Stimulated activated CD8-positive, alpha-beta memory T cell treated with anti-CD3 and anti-CD28 coated beads, Interleukin-7, amount 100 ng/mL, for 1 hour (primary cell): ENCODE measurements at places on chromosomes 2 and 18.

- DNase-seq, result no peak
Observed at GRCh38 chr2:83594241-83595120, 864.6 kb downstream of the SUCLG1 start.

DNA sequence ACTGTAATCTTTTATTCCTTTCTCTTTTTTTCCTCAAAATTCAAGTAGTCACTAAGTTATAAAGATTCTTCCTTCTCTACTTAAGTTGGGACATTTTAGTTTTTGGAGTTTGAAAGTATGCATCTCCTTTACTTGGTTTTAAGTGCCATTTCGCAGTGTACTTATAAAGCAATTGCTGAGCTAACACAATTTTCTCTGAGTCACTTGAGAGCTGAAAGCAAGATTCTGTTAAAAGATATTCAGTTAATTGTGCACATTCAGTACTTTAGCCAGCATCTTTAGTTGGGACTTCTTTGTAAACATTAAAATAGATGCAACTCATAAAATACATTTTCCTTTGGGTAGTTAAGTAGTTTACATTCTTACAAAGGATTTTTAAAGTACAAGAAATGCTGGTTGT lies 136.0 kb downstream of the GFPT1 start:
- no peak for DNase-seq

- no peak for DNase-seq
Observed at GRCh38 chr2:41768310-41768709, 279.5 kb upstream of the PKDCC start.

GRCh38 chr18:37435996-37436395 lies 129.6 kb downstream of the CELF4 start:
- no peak for DNase-seq

DNA sequence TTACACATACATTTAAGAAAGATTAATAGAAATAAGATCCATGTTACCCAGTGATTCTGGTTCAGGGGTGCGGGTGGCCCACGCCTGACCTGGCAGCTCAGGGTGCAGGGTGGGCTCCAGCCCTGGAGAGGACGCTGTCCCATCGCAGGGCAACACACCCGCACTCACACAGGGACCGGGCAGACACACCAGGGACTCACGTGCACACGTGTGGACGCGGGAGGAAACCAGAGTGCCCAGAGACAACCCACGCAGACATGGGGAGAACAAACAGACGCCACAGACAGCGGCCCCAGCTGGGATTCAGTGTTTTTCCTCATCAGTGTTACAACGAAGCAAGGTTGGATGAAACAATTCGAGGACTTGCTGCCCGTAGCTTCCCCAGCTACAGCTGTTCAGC lies 8.4 kb upstream of the ALLC start:
- DNase-seq, result no peak

GRCh38 chr2:236679884-236680860 lies 110.5 kb downstream of the ACKR3 start:
- DNase-seq, result no peak

DNA sequence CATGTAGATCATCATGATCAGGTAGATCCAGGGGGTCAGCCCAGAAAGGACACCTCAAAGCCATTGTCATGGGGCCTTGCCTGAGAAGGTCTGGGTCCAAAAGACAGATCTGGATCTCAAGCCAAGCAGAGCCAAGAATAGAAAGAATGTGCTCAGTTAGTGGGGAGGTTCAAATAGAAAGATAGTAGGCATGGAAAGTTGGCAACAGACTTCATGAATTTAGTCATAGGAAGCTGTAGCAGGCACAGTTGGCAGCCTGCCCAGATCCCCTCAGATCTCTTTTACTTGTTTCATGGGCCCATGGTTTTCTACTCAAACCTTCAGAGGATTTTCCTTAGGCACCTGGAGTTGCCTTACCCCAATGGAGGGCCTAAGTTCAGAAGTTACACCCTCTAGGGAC lies 767.0 kb downstream of the SLC4A3 start:
- DNase-seq, result no peak

DNA sequence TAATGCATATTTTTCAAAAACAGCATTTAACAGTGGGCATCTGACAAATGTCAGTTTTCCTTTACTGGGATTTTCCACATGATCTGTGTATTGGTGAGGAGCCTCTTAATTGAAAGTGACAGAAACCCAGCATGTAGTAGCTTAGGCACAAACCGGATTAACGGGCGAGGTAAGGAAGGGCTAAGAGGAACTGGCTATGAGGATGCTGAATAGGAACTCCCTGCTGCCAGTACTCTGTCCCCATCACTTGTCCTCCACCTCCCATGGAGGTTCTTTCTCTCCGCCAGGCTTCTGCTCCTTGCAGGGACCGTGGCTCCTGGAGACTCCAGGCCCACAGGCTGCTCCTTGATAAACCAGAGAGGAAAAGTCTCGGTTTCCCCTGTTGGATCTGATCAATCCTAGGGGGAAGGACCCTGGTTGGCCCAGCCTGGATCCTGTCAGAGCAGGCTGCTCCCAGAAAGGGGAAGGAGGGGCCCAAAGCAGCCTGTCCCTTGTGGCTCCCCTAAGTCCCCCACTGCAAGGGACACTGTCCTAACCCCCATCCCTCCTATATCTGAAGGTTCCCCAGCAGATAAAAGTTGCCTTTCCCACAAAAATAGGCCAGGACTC lies 10.3 kb downstream of the TEX44 start:
- DNase-seq, result no peak

GRCh38 chr18:75377258-75377657 lies 50.2 kb downstream of the SMIM21 start:
- no peak for DNase-seq

GRCh38 chr2:439077-439476 lies 151.2 kb upstream of the ALKAL2 start:
- no peak for DNase-seq

- no peak for DNase-seq
Observed at GRCh38 chr18:6781142-6781714, 51.7 kb downstream of the ARHGAP28 start.

DNA sequence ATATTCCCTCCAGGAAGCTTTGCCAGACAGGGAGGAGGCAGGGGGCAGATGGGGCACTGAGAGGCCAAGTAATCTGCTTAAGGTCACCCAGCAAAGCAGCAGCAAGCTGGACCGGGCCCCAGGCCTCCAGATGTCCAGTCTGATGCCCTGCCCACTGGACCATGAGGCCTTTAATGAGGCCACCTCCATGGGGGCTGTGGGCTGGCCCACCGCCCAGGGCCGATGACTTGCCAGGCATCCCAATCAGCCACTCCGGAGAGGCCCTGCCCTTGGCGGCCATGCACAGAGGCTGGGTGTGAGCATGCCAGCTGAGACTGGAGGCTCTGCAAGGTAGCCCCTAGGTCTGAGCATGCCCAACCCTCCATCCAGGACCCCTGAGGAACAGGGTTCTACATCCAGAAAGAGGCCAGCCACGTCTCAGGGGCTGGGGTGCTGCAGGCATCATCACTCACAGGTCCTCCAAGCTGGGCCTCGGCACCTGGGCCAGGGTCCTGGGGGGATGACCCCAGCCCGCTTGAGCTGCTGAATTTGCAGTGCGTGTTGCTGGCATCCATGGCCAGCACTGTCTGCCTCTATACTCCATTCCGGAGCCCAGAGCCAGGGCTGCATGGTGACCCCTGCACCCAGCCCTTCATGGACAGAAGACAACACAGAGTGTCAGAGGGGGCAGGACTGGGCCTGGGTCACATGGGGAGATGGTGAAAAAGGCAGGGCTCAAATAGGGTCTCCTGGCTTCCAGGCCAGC lies 164.2 kb downstream of the INHBB start:
- DNase-seq, result no peak

GRCh38 chr2:49306925-49307324 lies 152.6 kb upstream of the FSHR start:
- no peak for DNase-seq

GRCh38 chr2:43100362-43100882 lies 126.0 kb downstream of the ZFP36L2 start:
- DNase-seq, result no peak

DNA sequence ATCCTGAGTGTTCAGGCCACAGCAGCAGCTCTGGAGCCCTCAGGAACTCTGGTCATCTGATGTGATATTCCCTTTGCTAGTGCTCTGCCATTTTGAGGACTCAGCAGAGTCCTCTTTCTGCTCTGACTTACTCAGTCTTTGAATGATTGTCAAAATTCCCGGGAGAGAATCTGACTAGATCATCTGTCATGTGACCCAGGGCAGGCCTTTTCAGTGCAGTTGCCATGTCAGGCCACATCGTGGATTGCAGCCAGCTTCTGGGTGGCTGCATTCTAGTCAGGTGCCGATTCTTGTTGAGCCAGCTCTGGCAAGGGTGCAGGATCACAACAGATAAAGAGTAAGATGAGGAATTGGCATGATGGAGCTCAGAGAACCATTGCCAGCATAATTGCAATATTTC lies 795.6 kb downstream of the CPS1 start:
- no peak for DNase-seq

GRCh38 chr2:160282063-160282580 lies 82.0 kb upstream of the ITGB6 start:
- DNase-seq, result no peak

DNA sequence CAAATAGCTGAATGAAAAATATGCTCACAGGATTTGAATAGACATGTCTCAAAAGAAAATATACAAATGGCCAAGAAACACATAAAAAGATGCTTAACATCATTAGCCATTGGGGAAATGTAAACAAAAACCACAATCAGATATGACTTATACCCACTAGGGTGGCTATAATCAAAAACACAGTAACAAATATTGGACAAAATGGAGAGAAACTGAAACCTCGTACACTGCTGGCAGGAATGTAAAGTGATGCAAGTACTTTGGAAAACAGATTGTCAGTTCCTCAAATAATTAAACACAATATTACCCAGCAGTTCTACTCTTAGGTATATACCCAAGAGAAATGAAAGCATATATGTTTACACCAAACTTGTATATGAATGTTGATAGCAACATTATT lies 213.0 kb downstream of the PHLPP1 start:
- no peak for DNase-seq

- no peak for DNase-seq
Observed at GRCh38 chr2:216430811-216431530, 18.7 kb downstream of the SMARCAL1 start.

DNA sequence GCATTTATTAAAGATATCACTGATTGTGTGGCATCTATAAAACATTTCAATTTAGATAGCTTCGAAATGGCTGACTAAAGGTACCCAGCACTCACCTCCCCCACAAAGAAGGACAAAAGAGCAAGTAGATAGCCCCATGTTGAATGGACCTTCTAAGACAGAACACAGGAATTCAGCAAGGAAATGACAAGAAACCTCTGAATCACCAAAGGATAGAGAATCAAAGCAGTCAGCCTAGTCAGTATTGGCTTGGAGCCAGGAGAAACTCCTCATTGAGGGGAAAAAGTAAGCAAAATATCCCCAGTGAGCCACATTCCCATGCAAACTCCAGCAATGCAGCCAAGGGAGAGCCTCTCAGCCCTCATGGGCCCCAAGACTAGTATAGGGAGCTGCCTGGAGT lies 113.7 kb downstream of the BARD1 start:
- no peak for DNase-seq

GRCh38 chr2:33034784-33035183 lies 88.0 kb downstream of the LTBP1 start:
- DNase-seq, result no peak

DNA sequence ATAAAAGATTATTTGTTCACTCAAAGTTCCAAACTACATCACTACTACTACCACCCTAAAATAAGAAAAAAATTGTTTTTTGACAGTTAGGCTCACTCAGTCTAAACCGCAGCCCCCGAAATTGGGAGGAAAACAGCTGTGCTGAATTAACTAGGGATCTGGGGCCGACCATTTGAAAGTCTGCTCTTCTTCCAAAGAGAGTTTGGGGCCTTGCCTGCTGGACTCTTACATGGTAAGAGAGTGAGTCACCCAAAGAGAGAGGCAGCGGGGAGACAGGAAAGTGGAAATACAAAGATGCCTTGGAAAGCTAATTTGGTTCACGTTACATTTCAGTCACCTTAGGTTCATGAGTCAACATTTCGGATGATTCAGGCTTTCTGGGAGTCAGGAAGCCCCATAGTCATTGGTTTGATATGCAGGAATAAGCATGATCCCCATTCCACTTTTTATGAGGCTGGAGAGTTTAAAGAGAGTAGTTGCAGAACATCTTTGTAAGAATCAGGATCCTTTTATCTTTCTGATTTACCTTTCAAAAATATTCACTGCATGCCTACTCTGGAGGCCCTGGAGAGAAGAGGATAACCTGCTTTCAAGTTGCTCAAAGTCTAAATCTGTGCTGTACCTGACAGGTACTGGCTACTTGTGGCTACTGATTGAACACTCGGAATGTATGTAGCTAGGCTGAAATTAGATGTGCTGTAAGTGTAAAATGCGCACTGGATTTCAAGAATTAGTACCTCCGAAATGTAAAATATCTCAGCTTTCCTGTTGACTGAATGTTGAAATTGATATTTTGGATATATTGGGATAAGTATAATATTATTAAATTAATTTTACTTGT lies 995 bp upstream of the RTN4 start:
- DNase-seq, result no peak

DNA sequence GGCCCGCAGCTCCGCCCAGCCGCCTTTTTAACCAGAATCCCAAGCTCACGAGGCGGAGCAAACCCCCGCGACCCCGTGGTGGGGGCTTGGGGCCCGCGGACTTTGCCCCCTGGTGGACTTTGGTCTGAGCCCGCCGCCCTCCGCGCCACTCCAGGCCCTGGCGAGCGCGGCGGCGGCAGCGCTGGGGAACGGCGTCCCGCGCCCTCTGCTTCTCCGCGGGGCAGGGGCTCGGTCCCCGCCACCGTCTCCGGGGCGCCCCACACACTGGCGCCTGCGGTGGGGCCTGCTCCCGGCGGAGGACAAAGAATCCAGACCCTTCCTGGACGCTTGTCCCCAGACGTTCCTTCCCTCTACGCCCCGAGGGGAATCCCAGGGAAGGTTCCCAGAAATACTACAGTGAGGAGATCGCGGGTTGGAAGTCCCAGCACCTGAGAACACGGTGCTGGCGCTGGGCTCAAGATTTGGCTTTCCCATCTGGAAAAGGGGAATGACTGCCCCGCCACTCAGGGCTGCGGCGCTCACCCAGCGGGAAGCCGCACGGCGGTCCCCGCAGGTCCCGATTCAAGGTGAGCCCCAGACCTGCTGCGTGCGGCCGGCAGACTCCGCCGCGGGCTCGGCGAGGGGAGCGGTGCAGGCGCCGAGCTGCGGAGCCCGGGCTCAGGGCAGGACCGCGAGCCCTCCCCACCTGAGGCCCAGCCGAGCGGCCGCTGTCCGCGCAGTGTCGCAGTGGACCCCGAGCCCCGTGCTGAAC lies at the start of gene HAAO:
TSS of gene HAAO (minus strand) at position 1 of the 751 bp plus-strand sequence. CDS start 47 bp downstream, outside the sequence.
- no peak for DNase-seq

- no peak for DNase-seq
Observed at GRCh38 chr2:237876951-237877491, 17.6 kb downstream of the RAMP1 start.

- DNase-seq, result no peak
Observed at GRCh38 chr2:156573710-156574109, 137.5 kb downstream of the GPD2 start.

DNA sequence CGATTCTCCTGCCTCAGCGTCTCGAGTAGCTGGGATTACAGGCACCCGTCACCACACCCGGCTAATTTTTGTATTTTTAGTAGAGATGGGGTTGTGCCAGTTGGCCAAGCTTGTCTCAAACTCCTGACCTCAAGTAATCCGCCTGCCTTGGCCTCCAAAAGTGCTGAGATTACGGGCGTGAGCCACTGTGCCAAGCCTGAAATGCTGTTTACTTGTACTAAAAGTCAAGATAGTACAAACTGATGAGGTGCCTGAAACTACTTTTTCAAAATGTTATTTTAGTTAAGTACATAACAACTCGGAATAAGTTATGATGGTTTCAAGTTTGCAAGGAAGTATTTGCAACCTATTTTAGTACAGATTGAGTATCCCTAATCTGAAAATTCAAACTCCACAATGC lies 85.7 kb downstream of the CEP192 start:
- DNase-seq, result no peak

- DNase-seq, result no peak
Observed at GRCh38 chr18:42906761-42907160, 208.7 kb downstream of the RIT2 start.
